Thoracic aorta (tissue), 2 donors: ENCODE measurements at places on chromosomes 7 and 10. TPM values are rescaled to one million over a fixed set of nuclear protein-coding genes. Genes with fewer than 3 reads are reported as not detected.
A peak's percentile ranks its signal among the peaks of the same experiment; 100 is the strongest.

The INSYN2A gene
- 0.35 TPM for total RNA-seq

The TMEM213 gene
- total RNA-seq, result not detected

The CPA1 gene
- 1.8 TPM for total RNA-seq

DNA sequence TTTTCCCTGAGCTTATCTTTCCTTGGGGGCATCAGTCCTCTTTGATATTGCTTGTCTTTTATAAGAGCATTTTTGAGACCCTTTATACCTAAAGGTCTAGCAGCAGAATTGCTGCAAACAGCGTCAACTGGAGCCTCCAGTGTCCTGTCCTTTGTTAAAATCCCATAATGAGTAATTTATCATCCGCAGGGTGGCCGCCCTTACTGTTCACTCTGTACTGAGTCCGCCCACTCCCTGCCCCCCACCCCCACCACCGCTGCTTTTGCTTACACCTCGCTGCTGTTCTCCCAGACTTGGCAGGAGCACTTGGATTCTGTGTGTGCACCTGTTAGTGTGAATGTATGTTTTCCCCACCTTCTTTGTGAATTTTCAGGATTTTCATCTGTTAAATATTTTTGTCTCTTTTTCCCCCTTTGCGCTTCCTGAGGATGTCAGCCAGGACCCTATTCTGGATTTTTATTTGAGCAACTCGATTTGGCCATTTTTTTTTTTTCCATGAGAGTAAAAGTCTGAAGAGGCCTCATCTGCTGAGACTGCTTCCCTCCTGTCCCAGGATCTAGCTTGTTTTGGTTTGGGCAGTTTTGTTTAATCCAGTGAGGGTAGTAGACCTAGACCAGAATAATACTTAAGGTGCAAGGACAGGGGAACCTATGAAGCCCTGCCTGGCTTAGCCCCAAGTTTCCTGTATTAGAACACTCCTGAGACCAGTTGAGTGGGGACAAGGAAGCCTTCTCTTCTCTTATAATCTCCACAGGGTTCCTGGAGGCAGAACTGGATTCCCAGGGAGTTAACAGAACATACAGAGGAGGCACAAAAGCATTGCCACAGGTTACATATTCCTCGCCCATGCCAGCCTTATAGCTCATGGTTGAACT lies 8.2 kb downstream of the AGFG2 start:
- no peak for DNase-seq
- peak overlapping the region; percentile 97 for H3K27ac ChIP-seq
- H3K4me3 ChIP-seq, result no peak overlapping the region
- H3K36me3 ChIP-seq, result peaks cover 8% of the 10 kb centered on the region
- peaks cover 41% of the 10 kb centered on the region for H3K4me1 ChIP-seq

- H3K27ac ChIP-seq, result no peak overlapping the region
- H3K36me3 ChIP-seq, result no peaks in the 10 kb centered on the region
- no peaks in the 10 kb centered on the region for H3K4me1 ChIP-seq
Measured at GRCh38 chr10:98917828-98918227, 317.8 kb downstream of the HPSE2 start.

- no peak for DNase-seq
- no peak overlapping the region for H3K27ac ChIP-seq
- no peaks in the 10 kb centered on the region for H3K36me3 ChIP-seq
- no peaks in the 10 kb centered on the region for H3K4me1 ChIP-seq
- H3K27me3 ChIP-seq, result no peaks in the 10 kb centered on the region
Measured at GRCh38 chr10:24851629-24852028, 100.8 kb downstream of the PRTFDC1 start.

The PHKG1 gene
- total RNA-seq, result 6.0 TPM

- H3K27me3 ChIP-seq, result no peaks in the 10 kb centered on the region
- H3K4me3 ChIP-seq, result no peak overlapping the region
- no peak for DNase-seq
Measured at GRCh38 chr7:92034116-92034515, 93.5 kb downstream of the AKAP9 start.
